Activated CD4-positive, alpha-beta T cell treated with anti-CD3 and anti-CD28 coated beads for 4 hours (primary cell): ENCODE measurements at places on chromosomes 2 and 18.

GRCh38 chr2:184346338-184346862, 251.9 kb upstream of the ZNF804A start:
- DNase-seq = no peak

DNA sequence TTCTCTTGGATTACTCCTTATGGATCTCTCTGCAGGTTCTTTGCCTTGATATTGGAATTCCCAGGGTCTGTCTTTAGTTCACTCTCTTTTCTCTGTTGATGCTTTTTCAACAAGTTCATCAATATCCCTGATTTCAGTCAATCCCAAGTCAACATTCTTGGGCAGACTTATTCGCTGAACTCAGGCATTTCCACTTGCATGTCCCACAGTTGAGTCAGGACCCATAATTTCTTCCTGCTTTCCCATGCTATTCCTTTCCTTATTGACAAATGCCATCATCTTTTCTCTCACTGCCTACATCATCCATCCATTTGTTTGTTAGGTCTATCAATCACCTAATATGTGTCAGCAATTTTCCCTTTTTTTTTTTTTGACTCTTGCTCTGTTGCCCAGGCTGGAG, 11.6 kb downstream of the GPD2 start:
- DNase-seq = no peak

DNA sequence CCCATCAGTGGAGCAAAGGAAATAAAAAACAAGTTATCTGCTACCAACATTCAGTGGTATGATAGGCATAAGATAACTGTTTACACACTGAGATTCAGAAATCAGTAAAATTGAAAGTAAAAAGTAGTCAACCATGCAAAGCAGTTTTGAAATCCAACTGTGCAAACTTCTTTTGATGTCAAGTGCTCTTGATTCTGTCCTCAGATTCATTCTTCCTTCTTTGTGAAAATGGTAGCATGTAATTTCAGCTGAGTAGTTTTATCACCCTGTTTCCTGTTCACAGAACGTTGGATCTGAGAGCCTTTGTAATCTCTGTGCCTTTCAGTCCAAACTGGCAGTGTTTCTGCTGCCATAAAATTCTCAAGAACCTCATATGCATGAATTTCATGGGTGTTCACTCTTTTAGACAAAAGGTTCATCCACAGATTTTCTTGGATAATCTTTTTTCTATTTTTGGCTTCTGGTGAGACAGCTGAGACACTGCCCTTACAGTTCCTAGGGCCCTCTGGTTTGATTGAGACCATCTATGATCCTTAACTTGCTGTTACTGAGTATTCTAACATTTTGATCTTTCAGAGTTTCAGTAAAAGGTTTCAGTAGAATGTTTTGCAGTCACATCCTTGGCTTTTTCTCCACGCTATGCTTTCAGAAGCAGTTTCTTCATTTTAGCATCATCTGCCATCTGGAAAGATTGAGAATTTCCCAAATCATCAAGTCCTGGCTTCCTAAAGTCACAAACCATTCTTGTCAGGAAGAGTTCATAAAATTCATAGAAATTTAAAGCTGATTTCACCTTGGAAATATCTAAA, 272.3 kb upstream of the EPHA4 start:
- no peak for DNase-seq

DNA sequence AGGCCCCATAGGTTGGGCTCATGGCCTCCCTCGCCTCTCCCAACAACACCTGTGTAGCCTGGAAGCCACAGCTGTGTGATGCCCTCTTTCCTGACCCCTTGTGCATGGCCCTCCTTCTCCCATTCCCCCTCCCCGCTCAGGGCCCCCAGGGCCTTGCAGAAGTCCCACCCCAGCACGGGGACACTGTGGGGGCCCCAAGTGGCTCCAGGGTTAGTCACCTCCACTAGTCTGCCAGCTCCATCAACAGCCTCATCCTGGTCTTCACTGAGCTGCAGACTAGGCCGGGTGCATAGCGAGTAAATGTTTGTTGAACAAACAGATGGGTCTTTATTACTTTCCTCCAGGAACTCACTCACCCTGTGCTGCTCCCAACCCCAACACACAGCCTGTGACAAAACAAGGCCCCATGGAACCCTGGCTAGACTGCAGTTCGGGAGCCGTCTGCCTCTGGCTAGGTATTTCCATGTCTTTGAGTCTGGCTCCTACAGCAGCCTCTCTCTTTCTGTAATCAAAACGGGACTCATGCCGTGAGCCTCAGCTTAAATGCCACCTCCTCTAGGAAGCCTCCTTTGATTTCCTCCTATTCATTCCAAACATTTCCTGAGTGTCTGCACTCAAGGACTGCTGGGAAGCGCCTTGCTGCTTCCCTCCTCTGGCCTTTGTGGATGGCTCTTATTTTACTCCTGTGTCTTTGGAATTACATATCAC, 109.9 kb upstream of the ID2 start:
- DNase-seq = no peak

DNA sequence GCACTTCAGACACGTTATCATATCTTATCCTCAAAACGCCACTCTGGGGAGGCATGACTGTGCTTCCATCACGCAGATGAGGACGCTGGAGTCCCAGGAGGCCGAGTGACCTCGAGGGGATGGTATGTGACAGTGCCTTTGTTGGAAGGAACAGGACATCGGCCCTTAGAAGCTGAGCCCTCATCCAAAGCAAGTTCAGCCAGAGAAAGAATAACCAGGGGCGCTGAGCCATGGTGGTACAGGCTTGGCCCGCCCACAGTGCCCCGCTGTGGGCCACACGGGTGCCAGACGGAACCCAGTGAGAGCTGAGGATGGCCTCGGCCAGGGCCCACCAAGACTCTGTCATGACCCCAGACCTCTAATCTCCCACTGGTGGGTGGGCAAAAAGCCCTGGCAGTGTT, 31.3 kb downstream of the HS1BP3 start:
- no peak for DNase-seq

GRCh38 chr2:218716070-218716469, 5.4 kb downstream of the TTLL4 start:
- no peak for DNase-seq

DNA sequence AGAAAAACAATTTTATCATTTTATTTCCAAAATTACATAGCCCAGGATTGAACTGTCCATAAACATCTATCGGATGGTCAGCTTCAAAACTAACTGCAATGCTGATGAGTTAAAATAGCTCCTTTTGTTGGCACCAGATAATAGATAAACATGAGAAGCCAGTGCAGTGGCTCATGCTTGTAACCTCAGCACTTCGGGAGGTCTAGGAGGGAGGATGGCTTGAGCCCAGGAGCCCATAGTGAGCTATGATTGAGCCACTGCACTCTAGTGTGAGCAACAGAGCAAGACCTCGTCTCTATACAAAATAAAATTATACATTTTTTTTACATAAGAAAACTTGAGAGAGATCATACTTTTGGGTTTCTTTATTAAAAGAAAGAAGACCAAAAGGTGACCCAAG, 34.6 kb upstream of the IMPA2 start:
- no peak for DNase-seq

- DNase-seq = no peak
Measured at GRCh38 chr18:36265015-36265414, 32.5 kb upstream of the FHOD3 start.

- no peak for DNase-seq
Measured at GRCh38 chr2:122368576-122369243, 613.3 kb downstream of the TSN start.

GRCh38 chr2:85922199-85922598, 33.4 kb upstream of the ST3GAL5 start:
- DNase-seq = no peak

DNA sequence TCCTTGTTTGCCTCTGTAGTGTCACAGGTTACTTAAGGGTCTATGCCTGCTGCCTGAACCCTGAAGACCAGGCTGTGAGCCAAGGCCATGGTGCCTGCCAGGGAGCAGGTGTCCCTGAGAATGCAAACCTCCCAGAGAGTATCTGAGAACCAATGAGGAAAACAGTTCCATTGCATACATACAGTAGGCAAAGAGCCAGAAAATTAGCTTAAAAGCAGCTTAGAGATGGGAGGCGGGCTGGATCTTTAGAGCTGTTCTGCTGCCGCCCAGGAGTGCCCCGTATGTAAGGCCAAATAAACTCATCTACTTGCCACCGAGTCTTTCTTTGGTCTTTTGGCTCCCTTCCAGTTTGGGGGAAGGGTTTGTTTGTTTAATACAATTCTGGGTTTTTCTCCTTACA, 327.9 kb downstream of the CLIP4 start:
- no peak for DNase-seq

DNA sequence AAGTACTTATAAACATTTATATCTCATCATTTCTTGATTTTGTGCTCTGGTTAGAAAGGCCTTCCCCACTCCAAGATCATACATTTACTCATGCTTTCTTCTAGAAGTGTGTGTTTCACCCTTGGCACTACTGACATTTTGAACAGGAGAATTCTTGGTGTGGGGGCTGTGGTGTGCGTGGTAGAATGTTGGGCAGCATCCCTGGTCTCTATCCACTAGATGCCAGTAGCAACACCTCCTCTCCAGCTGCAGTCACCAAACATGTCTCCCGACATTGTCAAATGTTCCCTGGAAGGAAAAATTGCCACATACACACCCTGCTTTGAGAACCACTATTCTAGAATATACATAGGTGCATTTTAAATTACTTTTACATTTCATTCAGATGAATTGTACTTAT, 8.7 kb upstream of the TGIF1 start:
- DNase-seq = no peak

- no peak for DNase-seq
Measured at GRCh38 chr2:70988726-70989648, 5.7 kb downstream of the TEX261 start.
